ENCODE measurements at places on chromosomes 7 and 10.

DNA sequence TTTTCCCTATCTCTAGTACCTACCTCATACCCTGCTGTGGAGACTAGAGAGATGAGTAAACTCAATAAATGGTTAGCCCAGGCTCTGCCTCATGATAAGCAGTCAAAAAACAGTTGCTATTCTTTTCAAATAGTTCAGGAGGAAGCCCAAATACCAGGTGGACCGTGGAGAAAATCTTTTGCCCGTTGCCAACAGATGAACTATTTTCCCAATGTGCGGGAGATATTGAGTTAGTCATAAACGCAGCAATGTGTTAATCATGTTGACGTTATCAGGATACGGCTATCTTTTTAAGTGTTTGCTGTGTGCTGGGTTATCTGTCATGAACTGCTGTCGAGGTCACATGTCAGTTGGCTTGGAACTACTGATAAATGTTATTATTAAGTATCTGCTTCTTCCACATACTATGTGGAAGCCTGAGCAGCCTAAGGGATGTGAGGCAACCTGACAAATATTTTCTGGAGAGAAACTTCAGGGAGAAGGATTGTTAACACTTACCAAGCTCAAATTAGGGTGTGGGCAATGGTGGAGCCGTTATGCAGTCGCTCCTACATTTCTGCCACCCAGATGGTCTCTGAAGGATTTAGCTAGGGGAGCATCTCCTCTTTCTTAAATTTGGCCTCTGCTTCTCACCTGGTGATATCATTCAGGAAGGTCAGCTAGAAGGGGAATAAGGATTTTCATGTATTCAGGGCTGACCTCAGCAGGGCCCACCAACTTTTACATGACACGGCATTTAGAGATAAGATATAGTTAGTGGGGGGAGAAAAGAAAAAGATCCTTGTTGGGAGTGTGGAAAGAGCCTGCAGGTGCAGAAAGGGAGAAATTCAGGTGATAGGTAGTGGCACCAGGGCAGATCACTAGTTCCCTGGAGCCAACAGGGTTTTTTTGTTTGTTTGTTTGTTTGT, 33.5 kb upstream of the SLC26A3 start:
- no peak for DNase-seq

GRCh38 chr7:139340808-139341057, 404 bp upstream of the FMC1 start:
- DNase-seq, result no peak

DNA sequence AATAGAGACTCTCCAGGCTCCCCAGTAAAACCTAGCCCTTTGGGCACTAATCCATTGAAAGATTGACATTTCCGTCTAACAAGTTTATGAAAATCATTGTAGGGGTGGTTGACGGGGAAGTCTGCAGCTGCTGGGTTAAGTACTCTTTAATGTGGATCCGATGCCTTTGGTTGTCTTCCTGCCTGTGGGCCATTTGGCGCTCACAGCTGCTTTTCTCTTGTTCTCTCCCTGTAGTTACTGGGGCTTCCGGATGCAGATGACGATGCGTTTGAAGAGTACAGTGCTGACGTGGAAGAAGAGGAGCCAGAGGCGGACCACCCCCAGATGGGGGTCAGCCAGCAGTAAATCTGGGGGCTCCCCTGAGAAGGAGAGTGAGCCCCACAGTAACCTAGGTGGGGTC, 22.4 kb downstream of the MTURN start:
- DNase-seq, result no peak

DNA sequence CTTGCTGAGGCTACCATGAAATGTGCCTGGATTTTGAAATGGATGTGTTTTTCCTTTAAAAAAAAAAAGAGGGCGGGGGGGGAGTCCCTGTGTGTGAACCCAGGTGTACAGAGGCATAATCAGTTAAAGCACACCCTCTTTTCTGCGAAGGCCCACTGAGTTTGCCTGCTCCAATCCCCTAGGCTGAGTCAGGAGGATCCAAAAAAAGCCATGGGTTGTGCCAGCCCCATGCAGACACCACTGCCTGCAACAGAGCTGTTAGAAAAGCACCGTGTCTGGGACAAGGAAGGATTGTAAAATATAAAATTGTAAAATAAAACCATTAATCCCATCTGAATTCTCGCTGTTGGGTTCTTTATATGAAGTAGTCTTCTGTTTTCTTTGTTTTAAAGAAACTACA, 217.9 kb downstream of the ADAM12 start:
- no peak for DNase-seq

DNA sequence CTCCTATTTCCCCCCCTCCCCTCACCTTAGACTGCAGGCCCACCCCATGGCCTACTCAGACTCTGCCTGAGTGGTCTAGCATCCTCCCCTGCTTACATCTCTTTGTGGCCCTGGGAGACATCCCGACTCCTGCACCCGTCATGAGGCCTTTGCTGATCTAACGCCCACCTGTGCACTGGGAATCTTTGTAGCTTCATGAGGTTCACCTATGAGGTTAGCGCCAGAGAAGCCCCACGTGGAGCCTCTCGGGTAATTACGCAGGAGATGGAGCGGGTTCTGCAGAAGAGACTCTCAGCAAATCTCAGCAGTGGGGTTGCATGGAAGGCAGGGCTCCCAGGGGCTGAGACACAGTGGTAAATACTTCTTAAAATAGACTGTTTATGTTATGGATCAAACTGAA, 43.5 kb upstream of the HSPA12A start:
- DNase-seq, result no peak

- no peak for DNase-seq
Measured at GRCh38 chr7:91596287-91596686, 284.2 kb downstream of the MTERF1 start.

- DNase-seq, result peak; percentile 93
Measured at GRCh38 chr10:102502337-102503151, at the start of gene ACTR1A. ACTR1A (minus strand) TSS chr10:102502712; CDS start chr10:102502647, 65 bp downstream.

GRCh38 chr10:29098423-29098822, 190.4 kb upstream of the LYZL1 start:
- no peak for DNase-seq

DNA sequence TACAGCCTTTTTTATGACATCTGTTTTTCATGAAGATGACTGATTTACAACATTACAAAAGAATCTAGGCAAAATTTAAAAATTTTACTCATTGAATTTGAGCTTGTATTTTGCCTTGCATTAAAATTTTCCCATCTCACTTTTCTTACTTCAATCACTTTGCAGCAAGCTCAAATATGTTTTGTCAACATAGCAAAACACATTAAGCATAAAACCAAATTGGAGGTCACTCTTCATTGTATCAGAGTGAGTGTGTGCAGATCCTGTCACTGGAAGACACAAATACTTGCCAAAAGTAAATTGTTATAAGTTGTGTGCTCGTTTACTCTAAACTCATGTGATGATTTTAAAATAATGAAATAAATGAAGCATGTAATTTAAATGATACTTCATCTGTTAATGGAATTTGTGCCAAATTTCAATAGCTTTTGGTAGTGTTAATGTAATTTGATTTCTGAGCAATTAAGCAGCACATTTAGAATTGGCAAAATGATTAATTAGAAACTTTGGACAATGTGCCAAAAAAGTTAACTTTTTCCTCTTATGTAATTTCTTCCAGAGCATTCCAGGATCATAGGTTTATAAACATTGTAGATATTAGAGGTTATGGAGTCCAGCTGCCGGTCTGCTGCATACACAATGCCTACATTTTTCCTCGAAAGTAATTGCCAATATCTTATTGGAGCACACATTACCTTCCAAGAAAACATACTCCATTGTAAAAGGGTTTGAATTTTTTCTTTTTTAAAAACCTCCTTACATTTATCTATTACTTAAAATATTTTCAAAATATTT, 1078.2 kb upstream of the LRRTM3 start:
- no peak for DNase-seq

- DNase-seq, result no peak
Measured at GRCh38 chr7:103541026-103541425, 95.0 kb upstream of the SLC26A5 start.

DNA sequence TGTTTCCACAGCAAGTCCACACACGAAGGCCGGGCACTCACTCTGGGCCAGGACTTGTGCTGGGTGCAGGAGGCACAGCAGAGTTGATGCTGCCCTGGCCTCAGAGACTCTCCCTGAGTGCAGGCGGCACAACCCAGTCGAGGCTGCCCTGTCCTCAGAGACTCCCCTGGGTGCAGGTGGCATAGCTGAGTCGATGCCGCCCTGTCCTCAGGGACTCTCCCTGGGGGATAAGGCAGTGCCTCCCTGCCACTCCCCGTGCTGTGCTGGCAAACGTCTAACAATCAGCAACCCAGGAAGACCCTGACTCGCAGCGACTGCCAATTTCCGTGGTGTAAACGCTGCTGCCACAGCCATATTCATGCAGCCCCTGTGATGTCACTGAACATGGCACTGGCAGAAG, 93.1 kb downstream of the PDGFA start:
- no peak for DNase-seq
